ENCODE measurements at places on chromosomes 3 and 15. TPM values are rescaled to one million over a fixed set of nuclear protein-coding genes. Genes with fewer than 3 reads are reported as not detected.

ALDH1A2 gene
- 21.0 TPM for total RNA-seq

ST3GAL6 gene
- 3.8 TPM for total RNA-seq

FILIP1L gene
- total RNA-seq = 134 TPM

IQCF2 gene
- total RNA-seq = not detected

TMEM108 gene
- total RNA-seq = 11.6 TPM

LAMB2 gene
- total RNA-seq = 609 TPM

OXTR gene
- 0.42 TPM for total RNA-seq

CLSTN2 gene
- total RNA-seq = 9.2 TPM

- DNase-seq = no peak
Observed at GRCh38 chr3:132117642-132118041, 82.8 kb upstream of the CPNE4 start.

- DNase-seq = no peak
Observed at GRCh38 chr15:50627351-50628055, 59.1 kb downstream of the TRPM7 start.

DNA sequence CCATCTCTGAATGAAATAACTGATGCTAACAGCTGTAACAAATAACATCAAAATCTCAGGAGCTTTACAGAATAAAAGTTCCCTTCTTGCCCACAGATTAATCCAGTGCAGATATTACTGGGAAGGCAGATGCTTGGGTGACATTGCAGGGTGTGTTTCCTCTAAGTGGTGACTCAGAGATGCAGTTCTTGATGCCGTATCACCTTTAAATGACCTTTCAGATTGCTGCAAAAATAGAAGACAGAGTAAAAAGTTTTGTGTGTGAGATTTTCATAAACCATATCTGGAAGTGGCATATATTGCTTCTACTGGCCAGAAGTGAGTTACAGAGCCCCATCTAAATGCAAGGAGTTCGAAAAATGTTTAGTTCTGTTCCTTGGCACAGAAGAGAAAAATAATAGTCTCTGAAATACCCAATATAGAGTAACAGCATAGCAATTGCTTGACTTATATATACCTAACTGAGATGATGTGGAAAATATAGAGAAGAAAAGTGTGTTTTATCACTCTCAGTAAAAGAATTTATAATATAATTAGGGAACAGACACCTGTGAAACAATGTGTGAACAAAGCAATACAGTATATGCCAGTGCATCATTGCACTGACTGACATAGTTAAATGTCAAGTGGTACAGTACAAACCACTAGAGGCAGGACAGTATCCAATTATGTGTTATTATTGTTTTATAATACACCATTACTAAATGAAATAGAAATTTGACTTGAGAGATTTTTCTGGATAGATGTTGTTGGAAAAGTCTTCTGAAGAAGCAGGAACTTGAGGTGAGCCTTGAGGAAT is 430.7 kb upstream of the CBLB start:
- DNase-seq = no peak

DNA sequence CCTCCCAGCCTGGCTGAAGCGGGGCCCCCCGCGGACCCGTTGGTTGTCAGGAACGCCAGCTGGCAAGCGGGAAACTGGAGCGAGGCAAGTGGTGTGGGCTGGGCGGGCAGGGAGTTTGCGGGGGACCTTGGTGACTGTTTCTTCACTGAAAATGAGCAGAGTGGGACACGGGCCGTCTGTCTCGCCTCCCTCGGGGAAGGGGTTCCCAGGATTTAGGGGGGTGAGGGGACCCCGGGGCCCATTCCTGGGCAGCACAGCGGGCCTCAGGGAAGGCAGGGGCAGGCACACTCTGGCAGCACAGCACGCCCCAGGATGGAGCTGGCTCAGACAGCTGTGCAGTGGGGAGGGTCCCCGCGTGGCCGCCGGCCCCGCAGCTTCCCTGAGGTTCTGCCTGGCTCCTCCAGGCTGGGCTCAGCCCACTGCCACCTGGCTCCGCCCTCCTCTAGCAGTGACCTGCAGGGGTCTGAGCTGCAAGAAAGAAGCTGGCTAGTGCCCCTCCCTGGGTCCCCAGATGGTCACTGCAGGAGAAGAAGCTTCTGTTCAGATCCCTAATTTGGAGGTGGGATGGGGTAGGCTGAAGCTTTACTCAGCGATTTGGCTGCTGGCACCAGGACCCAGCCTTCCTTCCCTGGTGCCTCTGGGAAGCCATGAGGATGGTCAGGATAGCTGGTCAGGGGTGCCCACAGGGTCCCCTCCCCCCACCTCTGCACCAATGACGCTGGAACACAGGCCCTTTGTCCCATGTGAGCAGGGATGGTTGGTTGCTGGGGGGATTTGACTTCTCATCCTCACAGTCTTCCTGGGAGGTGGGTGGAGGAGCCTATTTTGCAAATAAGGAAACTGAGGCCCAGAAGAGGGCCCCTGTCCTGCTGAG is 90.4 kb downstream of the TBC1D2B start:
- DNase-seq = no peak

- no peak for DNase-seq
Observed at GRCh38 chr3:110533089-110533488, 538.5 kb upstream of the NECTIN3 start.

DNA sequence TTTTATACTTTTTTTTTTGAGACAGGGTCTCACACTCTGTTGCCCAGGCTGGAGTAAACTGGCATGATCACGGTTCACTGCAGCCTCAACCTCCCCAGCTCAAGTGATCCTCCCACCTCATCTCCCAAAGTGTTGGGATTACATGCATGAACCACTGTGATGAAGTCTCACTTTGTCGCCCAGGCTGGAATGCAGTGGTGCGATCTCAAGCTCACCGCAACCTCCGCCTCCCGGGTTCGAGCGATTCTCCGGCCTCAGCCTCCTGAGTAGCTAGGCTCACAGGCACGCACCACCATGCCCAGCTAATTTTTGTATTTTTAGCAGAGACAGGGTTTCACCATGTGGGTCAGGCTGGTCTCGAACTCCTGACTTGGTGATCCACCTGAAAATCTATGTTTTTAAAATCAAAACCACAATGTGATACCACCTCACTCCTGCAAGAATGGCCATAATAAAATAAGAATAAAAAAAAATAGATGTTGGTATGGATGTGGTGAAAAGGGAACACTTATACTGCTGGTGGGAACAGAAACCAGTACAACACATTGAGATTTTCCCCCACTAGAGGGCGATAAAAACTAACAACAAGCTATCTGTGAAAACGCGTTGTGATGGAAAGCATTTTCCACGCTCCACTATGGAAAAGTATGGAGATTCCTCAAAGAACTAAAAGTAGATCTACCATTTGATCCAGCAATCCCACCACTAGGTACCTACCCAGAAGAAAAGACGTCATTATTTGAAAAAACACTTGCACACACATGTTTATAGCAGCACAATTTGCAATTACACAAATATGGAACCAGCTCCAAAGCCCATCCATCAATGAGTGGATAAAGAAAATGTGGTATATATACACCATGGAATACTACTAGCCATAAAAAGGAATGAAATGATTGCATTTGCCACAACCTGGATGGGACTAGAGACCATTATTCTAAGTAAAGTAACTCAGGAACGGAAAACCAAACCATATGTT is 26.8 kb upstream of the OCA2 start:
- DNase-seq = no peak

DNA sequence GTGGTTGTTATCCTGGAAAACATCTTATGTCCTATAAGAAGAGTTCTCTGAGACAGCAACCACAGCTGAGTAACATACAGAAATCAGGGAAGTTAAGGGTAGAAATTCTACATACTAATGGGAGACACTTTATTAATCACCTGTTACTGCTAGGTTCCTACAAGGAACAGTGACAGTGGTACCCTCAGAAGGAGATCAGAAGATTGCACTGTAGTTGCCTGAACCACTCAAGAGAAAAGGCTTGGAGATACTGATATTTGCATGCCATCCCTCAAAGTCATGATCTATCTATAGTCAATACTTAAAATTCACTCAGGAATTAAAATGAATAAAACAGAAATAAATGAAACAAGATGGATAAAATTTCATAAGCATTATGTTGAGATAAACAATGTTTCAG is 136.0 kb downstream of the LMLN start:
- no peak for DNase-seq

DNA sequence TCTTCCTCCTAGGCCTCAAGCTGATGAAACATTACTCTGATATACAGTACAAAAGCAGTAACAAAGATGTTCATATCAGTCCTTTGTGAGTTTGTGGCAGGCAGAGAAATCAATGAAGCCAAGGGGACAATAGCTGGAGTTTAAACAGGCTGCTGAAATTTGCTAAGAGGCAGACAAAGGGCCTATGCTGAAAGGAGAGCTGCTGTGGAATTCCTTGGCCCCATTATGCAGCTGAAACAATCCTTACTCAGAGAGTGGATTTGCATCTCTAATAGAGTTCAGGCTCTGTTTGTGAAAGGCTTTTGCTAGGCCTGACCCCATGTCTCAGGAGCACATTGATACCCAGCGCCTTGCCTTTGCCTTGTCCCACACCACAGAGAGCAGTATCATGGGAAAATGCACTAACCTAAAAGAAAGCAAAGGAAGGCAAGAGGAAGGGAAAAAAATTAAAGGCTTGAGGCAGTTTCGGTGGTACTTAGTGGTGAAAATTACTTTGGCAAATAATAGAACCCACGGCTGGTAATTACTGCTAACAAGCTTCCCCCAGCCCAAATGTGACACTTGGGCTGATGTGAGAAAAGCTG is 195.0 kb upstream of the EPHA3 start:
- no peak for DNase-seq

- no peak for DNase-seq
Observed at GRCh38 chr3:13324835-13325501, 95.2 kb downstream of the NUP210 start.

DNA sequence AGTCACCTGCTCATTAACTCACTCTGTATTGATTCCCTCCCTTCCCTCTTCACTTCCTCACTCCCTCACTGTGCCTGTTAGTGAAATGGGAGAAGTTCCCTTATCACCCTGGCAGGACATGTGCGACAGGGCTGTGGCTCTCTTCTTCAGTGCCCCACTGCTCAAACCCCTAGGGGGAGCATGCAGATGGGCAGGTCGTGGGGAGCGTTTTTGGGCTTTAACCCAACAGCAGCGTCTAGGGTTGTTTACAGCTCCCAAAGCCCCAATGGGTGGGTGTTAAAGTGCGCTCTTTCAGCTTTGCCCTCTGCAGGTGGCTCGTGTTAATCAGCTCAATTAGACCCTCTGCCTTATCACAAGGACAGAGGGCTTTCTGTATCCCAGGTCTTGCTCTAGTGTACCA is 447.8 kb upstream of the PROK2 start:
- DNase-seq = no peak

GRCh38 chr15:40870716-40871115 is 3.3 kb downstream of the RHOV start:
- no peak for DNase-seq

DNA sequence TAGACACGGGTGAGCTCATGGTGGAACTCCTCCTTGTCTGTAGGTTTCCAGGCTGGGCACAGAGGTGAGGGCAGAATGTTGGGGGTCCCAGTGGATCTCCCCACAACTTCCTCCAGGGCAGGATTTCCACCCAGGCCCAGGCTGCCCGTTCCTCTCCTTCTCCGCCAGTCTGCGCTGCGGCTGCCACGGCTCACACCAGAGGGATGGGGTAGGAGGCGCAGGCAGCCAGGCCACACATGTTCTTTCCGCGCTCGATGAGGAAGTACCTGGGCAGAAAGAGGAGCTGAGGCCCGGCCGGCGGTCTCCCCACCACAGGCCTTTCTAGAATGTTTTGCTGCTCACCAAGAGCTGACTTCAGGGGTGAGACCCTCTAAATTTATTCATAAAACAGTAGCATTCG is 22.9 kb downstream of the CTSH start:
- DNase-seq = no peak

GRCh38 chr3:31268868-31269267 is 263.9 kb upstream of the STT3B start:
- DNase-seq = no peak

- no peak for DNase-seq
Observed at GRCh38 chr15:26771578-26772153, 1.2 kb downstream of the GABRB3 start.

- DNase-seq = no peak
Observed at GRCh38 chr3:78277801-78278200, 1237.9 kb downstream of the ROBO2 start.

- no peak for DNase-seq
Observed at GRCh38 chr15:95990833-95991232, 339.7 kb upstream of the NR2F2 start.

- peak; percentile 21 for DNase-seq
Observed at GRCh38 chr15:91855684-91856489, 2.4 kb downstream of the SLCO3A1 start.
